Amniotic stem cell (primary cell): ENCODE measurements at places on chromosomes 13 and 19.
A peak's percentile ranks its signal among the peaks of the same experiment; 100 is the strongest.

DNA sequence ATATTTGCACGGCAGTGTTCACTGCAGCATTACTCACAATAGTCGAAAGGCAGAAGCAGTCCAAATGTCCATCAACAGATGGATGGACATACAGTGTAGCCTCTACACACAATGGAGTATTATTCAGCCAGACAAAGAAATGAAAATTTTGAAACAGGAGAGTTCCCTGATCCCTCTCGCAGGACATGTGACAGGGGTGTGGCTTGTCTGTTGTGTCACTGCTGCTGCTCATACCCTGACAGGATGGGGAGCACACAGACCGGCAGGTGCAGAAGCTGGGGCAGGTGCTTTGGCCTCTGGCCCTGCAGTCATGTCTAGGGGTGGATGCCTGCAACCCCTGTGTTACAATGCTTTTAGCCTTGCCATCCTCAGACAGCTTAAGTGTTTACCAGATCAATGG lies 204.3 kb downstream of the EFNB2 start:
- DNase-seq: no peak

DNA sequence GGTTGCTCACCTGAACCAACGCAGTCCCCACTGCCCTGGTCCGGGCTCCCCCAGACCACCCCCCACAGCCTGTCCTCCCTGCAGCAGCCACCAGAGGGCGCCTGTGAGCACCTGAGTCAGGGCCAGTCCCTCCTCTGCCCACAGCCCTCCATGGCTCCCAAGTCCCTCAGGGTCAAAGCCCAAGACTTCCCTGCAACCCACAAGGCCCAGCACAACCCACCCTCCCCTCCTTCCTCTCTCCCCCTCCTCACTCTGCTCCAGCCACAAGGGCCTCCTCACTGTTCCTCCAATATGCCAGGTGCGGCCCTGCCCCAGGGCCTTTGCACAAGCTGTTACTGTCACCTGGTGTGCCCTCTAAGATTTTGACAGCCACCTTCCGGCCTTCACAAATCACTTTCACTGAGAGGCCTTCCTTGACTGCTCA lies 10.9 kb downstream of the GNA15 start:
- no peak for DNase-seq

DNA sequence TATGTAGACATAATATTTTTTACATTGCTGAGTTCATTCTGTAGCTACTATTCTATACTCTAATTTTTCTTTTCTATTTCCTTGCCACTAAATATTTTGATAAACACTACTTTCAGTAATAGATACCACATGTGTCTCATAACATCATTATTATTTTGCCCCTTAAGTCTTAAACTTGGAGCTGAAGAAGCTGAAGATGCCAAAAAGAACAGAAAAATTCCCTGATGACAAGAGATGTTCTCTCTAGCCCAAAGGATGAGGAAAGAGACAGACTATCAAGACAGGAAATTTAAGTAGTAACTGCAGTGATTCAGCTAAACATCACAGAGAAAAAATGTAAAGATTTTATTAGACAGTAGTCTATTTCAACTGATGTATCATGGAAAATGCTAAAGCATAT lies 322.0 kb upstream of the KLHL1 start:
- no peak for DNase-seq

- DNase-seq: no peak
These were observed 39.5 kb upstream of the FAM216B start for GRCh38 chr13:42741914-42742313.

- no peak for DNase-seq
These were observed 1.1 kb downstream of the NAXD start for GRCh38 chr13:110616103-110617101.

DNA sequence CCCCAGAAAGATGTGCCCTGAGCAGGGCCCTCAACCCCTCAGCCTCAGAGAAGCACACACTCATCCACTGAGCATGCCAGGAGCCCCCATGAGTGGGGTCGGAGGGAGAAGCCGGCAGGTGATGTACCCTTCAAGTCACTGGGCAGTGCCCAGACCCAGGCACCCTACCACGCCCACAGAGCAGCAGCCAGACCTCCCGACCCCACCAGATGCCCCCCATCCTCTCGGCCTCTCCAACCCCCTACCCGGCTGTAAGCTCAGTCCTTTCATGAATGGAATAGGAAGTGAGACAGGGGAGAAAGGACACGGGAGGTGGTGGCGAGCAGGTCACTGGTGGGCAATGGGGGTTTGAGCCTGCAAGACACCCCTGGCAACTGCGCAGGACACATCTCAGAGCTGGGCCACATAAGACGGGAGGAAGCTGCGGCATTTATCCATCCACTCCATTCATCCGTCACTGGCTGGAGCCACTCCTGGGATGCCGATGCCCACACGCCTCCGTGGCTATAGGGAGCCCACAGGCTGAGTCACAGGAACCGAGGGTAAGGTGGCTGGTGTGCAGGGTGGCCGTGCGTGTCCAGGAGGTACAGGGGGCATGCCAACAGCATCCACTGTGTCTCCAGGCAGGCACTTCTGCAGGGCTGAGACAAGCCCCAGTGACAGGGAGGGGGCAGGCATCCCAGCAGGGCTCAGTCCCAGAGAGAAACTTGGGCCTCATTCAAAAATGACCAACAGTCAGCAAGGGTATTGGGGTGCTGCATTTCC lies 23.8 kb upstream of the VSTM2B start:
- DNase-seq: no peak

GRCh38 chr13:42766016-42766415 lies 15.4 kb upstream of the FAM216B start:
- DNase-seq: no peak

DNA sequence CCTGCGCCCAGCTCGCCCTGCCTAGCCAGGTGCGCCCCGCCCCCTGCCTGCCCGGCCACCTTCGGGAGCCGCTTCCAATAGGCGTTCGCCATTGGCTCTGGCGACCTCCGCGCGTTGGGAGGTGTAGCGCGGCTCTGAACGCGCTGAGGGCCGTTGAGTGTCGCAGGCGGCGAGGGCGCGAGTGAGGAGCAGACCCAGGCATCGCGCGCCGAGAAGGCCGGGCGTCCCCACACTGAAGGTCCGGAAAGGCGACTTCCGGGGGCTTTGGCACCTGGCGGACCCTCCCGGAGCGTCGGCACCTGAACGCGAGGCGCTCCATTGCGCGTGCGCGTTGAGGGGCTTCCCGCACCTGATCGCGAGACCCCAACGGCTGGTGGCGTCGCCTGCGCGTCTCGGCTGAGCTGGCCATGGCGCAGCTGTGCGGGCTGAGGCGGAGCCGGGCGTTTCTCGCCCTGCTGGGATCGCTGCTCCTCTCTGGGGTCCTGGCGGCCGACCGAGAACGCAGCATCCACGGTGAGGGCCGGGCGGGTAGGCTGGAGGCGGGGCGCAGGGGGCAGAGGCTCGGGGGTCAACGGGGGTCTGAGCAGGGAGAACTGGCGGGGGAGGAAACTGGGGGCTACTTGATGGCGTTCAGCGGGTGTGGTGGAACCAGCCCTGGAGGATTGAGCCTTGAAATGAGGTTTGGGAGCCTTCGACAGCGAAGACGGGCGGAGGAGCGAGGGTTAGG lies at the start of gene SPINT2:
TSS of gene SPINT2 (plus strand) at position 88 of the 727 bp plus-strand sequence. CDS start at position 408, 320 bp downstream.
- DNase-seq: no peak

DNA sequence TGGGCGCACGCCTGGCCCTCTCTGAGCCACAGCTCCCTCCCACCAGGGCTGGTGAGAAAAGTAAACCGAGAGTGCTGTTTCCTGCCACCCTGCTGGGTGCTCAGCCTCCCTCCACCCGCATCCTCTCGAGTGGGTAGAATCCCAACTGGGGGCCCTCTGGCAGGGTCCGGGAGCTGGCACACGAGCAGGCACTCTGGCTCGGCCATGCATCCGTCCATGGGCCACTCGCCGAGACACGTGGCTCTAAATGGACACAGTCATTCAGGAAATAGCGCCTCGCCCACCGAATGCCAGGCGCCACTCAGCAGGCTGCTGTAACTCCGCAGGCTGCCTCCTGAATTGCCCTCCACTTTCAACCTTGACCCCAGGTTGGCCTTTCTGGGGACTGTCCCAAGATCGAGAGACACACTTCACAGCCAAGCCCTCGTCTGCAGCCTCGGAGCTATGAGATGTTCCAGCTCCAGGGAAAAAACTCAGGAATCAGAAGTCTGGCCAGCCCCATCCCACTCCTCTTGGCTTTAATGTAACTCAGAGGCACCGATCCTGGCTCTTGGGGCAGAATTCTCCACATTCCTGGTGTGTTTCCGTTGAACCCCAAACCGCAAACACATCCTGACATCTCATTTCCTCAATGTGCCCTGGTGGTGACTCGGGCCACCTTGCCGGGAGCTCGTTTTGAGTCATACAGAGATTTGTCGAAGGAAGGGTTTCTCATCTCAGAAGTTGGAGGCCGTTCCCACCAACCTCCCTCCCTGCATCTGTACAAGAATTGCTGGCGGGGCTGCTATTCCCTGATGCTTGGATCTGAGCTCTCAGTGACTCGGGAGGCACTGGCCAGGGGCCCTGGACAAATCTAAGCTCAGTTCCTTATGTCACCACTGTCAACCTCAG lies 14.1 kb downstream of the KLF2 start:
- DNase-seq: peak; percentile 77

- DNase-seq: no peak
These were observed 161.6 kb downstream of the KDM4B start for GRCh38 chr19:5130371-5131030.

- DNase-seq: no peak
These were observed 37.4 kb upstream of the KLF12 start for GRCh38 chr13:74171641-74172040.

DNA sequence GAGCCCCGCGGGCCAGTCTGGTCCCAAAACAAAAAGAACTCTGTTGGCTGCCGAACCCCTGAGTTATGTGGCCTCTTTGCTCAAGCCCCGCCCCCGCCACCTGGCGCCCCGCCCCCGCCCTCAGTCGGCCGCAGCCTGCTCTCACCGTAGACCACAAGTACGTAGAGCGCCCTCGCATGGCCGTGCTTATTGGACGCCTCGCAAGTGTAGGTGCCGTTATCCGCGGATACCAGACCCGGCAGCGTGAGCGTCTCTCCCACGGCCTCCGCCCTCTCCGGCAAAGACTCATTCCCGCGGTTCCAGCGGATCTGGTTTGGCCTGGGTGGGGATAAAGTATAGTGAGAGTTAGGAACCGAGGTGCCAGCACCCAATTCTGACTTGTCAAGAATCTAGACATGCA lies 5.5 kb upstream of the ZNF428 start:
- no peak for DNase-seq

DNA sequence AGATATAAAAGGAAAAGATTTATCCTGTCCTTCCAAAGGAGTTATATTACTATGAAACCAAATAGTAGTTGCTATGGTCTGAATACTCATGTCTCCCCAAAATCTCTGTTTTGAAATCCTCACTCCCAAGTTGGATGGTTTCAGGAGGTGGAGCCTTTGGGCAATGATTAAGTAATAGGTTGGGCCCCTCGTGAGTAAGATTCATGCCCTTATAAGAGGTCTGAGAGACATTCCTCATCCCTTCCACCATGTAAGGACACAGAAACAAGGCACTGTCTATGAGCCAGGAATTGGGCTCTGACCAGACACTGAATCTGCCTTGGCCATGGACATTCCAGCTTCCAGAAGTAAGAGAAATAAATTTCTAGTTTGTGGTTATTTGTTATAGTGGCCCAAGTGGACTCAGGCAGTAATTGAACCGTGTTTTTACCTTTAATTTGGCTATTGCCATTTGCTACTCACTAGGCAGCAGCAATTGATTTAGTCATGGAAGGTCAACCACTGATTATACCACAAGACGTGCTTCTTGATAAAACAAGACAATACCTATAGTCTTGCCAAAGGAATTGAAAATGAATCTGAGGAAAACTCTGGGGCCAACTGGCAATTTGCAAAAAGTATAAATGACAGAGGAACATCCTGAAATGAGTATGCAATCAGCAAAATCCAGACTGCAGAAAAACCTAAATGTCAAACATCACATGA lies 717.4 kb upstream of the SPRY2 start:
- DNase-seq: no peak

DNA sequence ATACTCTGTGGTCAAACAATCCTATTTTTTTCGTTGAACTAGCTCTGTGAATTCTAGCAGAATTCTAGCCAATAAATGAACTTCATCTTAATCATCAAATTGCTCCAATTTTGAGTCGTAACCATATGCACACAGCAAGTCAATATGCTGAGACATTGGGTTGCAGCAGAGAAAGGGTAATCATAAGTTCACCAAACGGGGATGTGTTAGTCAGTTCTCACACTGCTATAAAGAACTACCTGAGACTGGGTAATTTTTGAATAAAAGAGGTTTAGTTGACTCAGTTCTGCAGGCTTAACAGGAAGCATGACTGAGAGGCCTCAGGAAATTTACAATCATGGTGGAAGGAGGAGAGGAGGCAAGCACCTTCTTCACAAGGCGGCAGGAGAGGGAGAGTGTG lies 67.7 kb upstream of the ABCC4 start:
- no peak for DNase-seq

DNA sequence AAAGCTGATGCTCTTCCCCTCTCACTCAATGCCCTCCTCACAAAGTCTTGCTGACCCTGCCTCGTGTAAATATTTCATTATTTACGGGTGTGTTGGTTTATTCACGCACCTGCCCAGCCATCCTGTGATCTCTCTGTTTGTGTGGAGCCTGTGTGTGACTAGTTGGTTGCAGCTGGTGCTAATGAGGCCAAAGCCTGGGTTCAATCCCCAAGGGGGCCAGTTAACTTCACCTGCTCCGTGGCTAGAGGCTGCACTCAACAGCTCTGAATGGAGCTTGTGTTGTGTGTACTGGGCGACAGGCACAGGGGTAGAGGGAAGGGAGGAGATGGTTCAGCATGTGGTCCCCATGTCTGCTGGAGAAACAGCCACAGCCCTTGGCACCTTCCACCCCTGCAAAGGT lies 109.5 kb downstream of the DNAJC15 start:
- DNase-seq: no peak

DNA sequence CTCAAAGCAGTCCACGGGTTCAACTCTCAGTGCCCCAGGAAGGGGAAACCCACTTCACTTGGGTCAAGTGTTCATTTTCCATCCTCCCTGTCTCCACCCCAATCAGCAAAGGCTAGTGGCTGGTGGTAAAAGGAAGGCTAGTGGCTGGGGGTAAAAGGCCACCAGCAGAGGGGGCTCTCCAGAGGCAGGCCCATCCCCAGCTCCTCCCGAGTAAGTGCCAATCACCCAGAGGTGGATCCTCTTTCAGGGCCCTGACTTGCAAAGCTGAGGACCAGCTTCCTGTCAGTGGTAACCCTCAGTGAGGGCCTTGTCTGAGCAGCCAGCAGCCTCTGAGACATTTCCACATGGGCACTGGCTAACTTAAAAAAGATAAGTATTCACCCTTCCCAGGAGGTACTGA lies 22.0 kb upstream of the TPT1 start:
- DNase-seq: no peak

DNA sequence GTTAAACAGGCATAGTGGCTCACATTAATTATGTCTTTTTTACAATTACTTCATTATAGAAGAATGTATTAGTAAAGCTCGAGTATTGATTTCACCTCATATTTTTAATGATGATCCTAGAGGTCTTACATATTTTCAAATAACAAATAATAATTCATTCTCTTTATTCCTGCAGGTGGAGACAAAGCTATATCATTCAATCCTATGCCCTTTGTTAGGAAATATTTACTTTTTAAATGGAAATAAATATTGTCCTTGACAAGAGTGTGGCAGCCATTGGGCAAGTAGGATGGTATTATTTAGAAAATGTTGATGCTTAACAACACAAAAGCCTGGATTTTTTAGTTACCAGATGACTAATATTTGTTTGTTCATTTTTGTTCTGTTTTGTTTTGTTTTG lies 127.6 kb downstream of the COG6 start:
- DNase-seq: no peak
